Fibroblast of skin of back (primary cell): ENCODE measurements at places on chromosomes 7 and 10.
A peak's percentile ranks its signal among the peaks of the same experiment; 100 is the strongest.

DNA sequence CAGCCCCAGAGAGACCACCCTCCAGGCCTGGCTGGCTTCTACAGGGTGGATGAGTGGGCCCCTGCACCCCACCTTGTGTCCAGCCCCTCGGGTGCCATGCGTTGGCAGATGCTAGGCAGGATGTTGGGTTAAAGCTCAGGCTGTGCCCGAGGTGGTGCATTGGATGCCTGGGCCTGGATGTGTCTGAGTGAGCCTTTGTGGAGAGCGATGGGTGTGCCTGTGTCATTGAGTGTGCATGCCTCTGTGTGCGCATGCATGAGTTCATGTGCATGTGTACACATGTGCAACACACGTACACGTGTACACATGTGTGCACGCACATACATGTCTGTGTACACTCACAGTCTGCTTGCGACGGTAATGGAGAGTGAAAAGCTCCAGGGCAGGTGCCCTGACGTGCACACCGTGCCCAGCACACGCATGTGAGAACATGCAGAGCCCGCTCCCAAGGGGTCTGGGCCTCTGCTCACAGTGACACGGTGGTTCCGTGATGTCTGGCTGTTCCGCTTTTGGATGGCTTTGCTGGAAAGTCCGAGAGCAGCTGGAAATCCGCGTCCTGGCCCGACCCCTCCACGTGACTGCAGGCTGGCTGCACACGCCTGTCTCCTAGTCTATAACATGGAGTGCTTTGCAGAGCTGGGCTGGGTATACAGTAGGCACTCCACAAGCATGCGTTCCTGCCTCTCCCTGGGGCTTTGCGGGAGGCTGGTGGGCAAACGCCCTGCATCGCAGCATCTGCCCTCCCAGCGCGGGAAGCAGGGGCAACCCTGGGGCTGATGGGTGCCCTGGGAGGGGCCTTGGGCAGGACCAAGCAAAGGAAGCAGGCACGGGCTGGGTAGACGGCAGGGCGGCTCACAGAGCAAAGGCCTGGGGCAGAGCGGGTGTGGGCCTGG is 36.9 kb downstream of the ELFN1 start:
- no peak for DNase-seq

DNA sequence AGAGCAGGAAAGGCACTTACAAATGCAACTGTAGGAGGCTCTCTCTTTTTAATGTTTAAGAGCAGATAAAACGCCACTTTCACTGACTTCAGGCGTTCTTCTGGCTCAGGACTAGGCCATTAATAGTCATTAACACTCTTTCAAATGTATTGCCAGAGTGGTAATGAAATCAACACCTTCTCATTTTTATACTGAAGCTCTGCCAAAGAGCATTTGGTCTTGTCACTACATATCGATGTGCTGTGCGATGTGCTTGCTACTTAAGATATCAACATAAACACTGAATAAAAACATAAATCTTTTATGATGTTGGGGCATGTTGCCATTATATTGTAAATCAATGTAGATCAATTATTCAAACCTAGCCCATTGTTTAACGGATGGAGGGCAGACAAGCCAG is 634.7 kb downstream of the ARL4A start:
- no peak for DNase-seq

DNA sequence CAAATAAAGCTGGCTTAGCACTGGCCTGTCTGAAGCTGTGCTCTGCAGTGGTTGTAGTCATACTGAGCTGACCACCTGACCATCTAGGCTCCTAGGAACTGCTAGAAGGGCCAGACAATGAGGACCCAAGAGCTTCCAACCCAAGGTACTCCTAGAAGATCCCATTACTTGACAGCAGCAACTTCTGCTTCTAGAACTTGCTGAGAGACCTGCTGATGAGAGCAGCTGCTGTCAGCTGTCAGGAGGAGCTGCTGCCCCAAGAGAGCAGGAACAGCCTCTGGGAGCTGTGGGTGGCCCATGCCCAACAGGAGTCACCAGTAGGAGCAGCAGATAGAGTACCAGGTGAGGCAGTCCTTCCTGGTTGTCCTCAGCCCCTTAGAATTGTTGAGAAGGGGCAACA is 70.2 kb downstream of the RBM20 start:
- DNase-seq: no peak

- DNase-seq: peak; percentile 1
Measured at GRCh38 chr10:88608780-88609179, 22.2 kb downstream of the LIPJ start.

DNA sequence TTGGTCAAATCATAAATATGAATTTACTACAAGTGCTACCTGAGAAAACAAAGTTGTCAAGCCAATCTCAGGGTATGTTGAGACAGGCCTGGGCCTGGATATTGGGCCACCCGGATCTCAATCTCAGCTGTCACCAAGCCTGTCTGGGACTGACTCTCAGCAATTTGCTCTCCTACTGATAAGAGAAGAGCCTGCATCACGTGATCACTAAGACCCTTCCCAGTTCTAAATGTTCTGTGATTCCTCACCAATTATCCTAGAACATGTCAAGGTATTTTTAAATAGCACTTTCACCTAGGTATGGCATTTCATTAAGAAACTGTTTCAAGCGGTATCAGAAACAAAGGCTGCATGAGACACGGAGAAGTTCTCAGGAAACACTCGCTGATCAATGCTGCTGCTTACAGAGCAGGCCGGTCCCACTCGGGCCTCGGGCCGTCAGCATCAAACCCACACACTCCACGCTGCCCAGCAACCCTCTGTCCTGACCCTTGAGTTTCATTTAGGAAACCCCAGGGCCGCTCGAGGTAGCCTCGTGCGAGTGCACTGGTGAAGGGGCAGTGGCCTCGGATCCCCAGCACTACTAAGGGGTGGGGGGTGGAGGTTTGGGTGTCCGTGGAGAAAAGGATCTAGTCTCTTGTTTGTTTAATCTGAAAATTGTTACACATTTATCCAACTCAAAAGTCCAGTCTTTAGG is 4.1 kb downstream of the KLF6 start:
- no peak for DNase-seq

GRCh38 chr7:98051118-98051744 is 55.4 kb upstream of the LMTK2 start:
- DNase-seq: no peak

GRCh38 chr10:101244321-101245050 is 15.2 kb upstream of the LBX1 start:
- DNase-seq: no peak

DNA sequence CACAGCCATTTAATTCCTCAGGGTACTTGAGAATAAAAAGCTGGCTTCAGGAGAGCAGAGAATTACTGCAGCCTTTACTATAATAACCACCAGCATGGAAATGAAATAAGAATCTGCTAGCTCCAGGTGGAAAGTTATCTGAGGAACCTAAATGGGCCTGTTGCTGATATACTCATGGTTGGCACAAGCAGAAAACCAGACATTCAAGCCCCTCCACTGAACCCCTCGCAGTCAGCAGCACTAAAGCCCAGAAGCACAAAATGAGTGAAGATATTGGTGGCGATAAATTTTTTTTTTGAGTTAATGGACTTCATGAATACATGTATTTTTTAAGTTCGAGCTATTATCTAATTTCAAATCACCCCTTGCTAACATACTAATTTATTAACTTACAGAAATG is 303.9 kb upstream of the NRP1 start:
- no peak for DNase-seq

DNA sequence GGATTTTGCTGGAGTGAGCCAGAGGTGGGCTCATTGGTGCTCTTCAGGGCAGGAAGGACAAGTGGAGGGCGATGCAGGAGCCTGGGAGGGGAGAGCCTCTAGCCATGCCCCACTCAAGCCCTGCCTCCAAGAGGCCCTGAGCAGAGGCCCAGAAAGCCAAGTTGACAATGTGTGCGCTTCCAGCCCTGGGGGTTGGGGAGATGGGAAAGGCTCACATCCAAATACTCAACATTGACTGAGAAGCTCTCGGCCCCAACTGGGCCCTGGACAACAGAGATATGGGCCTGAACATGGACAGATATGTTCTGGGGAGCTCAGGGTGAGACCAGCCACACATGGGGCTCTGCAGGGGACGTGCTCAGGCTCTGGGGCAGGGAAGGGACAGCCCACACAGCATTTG is 39.0 kb downstream of the FRMPD2 start:
- DNase-seq: no peak

DNA sequence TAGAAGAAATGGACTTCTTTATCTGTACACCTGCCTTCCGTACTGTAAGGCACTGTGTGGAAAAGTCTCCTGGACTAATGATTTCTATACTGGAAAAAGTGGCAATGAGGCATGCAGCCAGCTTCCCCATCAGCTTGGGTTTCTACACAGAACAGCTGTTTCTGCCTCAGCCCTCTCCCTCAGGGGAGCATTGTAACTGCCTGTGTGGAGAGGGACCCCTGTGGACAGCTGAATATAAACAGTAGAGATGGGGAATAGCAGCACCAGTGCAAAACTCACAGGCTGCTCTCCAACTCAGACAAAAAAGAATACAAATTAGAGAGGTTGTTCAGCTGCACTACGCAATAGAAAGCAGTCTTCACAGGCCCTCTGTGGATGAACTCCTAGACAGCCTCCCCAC is 451.3 kb upstream of the MBL2 start:
- no peak for DNase-seq

DNA sequence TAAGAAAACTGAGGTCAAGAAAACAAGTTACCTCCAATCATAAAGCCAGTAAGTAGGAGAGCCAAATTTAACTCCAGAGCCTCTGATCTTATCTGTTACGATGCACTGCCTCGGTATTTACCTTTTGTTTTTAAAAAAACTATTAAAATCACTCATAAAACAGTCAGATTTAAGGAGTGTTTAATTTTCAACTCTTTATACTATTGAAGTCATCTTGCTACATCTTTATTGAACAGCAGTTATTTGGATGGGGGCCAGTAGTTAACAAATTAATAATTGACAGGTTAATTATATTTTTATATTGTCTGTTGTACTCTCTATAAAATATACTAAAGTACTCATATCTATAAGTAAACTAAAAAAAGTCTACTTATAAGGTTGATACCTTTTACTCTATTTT is 24.6 kb downstream of the ADIRF start:
- no peak for DNase-seq

- DNase-seq: peak; percentile 72
Measured at GRCh38 chr10:938941-939678, 7.6 kb upstream of the LARP4B start.

GRCh38 chr10:43683451-43684291 is 35.0 kb upstream of the ZNF32 start:
- peak; percentile 51 for DNase-seq

- DNase-seq: peak; percentile 71
Measured at GRCh38 chr7:40551685-40552576, 417.1 kb downstream of the SUGCT start.

DNA sequence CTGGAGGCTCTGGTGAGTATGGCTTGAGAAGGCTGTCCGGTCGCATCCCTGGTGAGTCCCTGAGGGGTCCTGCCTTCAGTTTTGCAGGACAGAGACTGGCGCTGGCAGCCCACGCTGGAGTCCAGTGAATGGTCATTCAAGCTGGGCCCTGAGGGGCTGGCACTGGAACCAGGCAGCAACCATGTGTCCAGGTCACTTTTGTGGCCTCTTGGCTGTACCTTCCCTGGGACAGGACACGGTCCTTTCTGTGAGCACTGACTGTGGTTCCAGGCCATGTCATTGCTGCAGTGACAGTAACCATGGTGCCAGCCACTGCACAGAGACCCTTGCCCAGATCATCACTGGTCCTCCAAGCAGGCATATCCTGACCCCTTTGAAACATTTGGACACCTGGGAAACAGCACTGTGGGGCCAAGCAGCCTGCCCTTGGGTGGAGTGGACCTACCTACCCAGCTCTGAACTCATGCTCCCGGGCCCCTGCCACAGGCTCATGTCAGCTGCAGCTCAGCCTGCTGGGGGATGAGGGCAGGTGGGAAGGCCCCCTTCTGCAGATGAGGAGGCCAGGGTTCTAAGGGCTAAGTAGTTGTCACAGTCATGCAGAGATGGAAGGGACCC is 72.1 kb downstream of the ADCY1 start:
- DNase-seq: no peak

GRCh38 chr10:103557455-103557854 is 64.0 kb downstream of the NEURL1 start:
- DNase-seq: no peak

DNA sequence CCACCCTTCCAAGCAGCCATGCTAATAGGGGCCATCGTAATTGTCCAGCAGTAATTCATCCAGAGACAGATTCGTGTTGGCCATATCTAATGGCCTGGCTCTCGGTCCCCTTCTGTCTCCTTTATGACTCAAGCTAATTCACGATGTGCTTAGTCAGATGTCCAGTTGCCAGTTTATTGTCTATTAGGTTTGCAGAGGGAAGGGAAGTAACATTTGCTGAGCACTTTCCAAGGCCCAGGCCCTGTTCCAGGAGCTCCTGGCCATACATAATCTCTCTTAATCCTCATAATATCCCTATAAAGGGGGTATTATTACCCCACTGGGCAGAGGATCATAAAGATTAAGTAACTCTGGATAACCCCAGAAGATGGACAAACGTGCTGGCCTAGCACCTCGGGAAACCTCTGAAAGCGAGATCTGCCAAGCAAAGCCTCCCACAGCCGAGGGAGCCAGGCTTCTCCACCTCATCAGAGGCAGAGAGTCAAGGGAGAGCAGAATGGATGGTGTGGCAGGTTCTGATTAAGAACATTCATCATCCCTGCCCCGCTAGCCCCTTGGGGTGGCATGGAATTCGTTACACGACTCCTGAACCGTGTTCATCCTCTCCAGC is 153.7 kb downstream of the PLXNA4 start:
- DNase-seq: no peak

DNA sequence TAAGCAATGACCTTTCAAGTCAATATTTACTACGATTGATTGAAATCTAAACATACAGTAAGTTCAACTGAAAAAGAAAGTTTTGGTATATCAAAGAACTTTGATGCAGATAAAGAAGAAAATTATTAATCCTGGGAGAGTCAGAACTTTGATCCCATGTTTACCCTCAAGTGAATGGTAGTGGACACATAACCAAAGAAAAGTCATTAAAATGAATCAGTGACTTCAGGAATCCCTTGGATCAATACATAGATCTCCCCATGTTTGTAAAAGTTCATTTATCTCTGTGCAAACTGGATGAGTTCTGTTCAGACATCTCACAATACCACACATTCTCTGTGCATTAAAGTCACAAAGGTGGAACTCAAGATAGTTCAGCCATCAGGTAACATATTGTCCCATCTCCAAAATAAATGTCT is 75.5 kb upstream of the RELN start:
- no peak for DNase-seq

GRCh38 chr7:30983042-30983913 is 19.5 kb downstream of the GHRHR start:
- peak; percentile 73 for DNase-seq

- peak; percentile 93 for DNase-seq
Measured at GRCh38 chr7:116259871-116260440, 49.6 kb downstream of the TES start.

- no peak for DNase-seq
Measured at GRCh38 chr7:25109276-25109675, 15.8 kb downstream of the CYCS start.

DNA sequence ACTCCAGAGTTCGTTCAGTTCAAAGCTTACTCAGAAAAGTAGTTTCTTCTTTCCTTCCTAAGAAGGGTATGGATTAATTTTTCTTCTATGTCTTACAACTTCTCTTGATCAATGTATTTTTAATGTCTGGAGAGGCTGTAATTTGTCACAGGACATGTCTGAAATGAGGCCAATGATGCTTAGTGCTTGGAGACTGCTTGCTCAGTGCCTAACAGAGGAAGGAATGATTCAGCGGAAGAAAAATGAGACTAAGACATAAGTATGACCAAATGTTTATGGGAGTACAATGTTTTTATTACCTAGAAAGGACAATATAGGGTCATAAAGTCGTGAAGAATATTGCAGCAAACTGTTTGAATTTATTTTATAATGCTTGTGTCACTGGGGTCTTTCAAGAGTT is 43.3 kb downstream of the GPR37 start:
- DNase-seq: peak; percentile 8
